ENCODE measurements at places on chromosomes 13 and 19. TPM values are rescaled to one million over a fixed set of nuclear protein-coding genes. Genes with fewer than 3 reads are reported as not detected.
A peak's percentile ranks its signal among the peaks of the same experiment; 100 is the strongest.

COX7A1 gene
- total RNA-seq, result 79.4 TPM

ZNF541 gene
- total RNA-seq, result 0.26 TPM

FFAR2 gene
- total RNA-seq, result 2.6 TPM

NUMBL gene
- 19.5 TPM for total RNA-seq

GPI gene
- 144 TPM for total RNA-seq

SIGLEC5 gene
- 0.90 TPM for total RNA-seq

SHANK1 gene
- 0.35 TPM for total RNA-seq

FXYD3 gene
- 145 TPM for total RNA-seq

PABPC3 gene
- 0.12 TPM for total RNA-seq

MUC16 gene
- 0.41 TPM for total RNA-seq

SPINT2 gene
- 231 TPM for total RNA-seq

CEACAM21 gene
- 16.3 TPM for total RNA-seq

DNA sequence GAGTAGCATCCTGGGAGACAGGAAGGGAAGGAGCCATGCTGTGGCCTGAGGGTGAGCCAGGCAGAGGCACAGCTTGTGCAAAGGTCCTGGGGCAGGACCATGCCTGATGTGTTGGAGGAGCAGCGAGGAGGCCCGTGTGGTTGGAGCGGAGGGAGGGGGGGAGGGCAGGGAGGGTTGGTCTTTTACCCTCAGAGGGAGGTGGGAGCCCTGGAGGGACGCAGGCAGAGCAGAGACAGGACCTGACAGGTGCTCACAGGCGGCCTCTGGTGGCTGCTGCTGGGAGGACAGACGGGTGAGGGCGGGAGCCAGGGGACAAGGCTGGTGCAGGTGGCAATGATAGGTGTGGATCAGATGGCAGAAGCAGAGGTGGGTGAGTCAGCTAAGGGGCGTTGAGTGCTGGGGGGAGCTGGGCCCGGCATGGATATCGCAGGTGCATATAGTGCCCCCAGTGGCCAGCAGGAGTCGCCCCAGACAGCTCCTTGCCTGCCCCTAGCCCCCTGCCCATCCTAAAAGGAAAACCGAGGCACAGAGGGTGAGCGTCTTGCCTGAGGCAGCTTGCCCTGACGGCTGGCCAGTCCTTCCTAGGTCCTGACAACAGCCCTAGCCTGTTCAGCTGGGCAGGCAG lies 9.8 kb upstream of the GNA15 start:
- H3K4me3 ChIP-seq, result no peak overlapping the region
- DNase-seq, result peak; percentile 79
- H3K4me1 ChIP-seq, result peaks cover 4% of the 10 kb centered on the region
- peaks cover 12% of the 10 kb centered on the region for H3K36me3 ChIP-seq
- no peak overlapping the region for H3K27ac ChIP-seq

DNA sequence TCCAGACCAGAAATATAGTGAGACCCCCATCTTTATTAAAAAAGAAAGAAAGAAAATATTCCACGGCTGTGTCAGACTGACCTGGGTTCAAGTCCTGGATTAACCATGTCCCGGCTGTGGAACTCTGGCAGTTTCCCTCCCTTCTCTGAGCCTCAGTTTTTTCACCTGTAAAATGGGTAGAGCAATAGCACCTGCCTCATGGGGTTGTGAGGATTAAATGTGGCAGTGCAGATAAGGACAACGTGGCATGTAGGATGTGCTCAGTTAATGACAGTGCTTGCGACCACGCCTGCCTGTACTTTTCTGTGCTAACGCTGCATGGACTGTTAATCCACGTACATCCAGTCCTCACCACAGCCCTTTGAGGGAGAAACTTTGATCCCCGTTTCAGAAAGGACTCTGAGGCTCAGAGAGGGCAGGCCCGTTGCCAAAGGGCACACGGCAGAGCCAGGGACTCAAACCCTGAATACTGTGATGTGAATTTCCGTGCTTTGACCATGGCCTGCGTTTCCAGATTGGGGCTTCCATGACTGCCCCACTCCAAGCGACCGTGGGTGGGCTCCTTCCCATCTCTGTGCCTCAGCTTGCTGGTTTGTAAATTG lies 16.1 kb downstream of the SBK2 start:
- H3K27me3 ChIP-seq, result no peaks in the 10 kb centered on the region
- H3K4me3 ChIP-seq, result no peak overlapping the region
- DNase-seq, result no peak
- H3K36me3 ChIP-seq, result no peaks in the 10 kb centered on the region
- H3K27ac ChIP-seq, result no peak overlapping the region
- H3K4me1 ChIP-seq, result no peaks in the 10 kb centered on the region

DNA sequence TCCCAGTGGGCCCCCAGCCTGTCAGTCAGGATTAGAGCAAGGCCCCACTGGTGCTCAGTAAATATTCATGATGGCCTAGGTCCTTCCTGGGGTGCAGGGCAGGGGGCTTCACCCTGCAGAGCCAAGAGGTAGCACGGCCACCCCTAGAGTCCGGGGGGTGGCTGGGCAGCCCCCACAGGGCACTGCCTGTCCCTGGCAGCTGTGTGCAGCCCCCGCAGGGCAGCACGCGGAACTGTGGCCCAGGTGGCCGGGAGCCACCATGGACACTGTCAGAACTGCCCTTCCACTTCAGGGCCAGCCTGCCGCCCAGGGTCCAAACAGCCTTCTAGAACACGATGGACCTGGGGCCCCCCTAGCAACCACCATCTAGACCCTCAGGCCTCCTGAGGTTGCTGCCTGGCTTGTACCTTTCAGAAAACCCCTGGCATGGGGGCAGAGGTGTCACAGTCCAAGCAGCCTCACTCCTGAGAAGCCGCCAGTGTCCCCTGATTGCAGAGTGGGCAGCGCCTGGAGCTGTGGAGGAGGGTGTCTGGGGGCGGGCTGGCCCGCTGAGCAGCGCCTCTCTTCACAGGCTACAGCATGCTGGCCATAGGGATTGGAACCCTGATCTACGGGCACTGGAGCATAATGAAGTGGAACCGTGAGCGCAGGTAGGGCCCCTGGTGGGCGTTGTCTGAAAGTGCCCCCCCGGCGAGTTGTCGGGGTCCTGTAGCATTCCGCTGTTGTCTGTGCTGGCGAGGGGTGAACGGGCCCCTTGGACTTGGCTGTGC lies 2.9 kb upstream of the YJEFN3 start:
- H3K4me3 ChIP-seq, result no peak overlapping the region
- no peaks in the 10 kb centered on the region for H3K4me1 ChIP-seq
- no peak overlapping the region for H3K27ac ChIP-seq
- no peaks in the 10 kb centered on the region for H3K27me3 ChIP-seq

DNA sequence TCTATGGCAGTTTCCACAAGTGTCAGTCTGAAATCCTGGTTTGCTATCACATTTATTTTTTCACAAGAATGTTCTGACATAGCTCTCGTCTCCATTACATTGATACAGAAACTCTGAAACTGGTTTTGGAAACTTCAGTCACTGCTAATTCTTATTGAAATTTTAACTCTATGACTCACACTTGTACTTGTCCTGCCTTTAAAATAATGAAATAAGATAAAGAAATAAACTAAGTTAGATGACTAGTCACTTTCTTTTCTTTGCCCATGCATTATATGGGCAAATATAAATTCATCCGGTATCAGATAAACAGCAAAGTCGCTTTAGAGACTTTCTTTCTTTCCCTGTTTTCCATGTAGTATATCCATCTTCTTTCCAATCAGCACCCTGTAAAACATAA lies 257.5 kb downstream of the PCDH9 start:
- no peaks in the 10 kb centered on the region for H3K27me3 ChIP-seq
- H3K36me3 ChIP-seq, result no peaks in the 10 kb centered on the region
- H3K4me3 ChIP-seq, result no peak overlapping the region

- no peaks in the 10 kb centered on the region for H3K4me1 ChIP-seq
- no peaks in the 10 kb centered on the region for H3K27me3 ChIP-seq
- DNase-seq, result no peak
- no peaks in the 10 kb centered on the region for H3K36me3 ChIP-seq
Observed at GRCh38 chr13:90746230-90746629, 601.3 kb upstream of the MIR17HG start.

DNA sequence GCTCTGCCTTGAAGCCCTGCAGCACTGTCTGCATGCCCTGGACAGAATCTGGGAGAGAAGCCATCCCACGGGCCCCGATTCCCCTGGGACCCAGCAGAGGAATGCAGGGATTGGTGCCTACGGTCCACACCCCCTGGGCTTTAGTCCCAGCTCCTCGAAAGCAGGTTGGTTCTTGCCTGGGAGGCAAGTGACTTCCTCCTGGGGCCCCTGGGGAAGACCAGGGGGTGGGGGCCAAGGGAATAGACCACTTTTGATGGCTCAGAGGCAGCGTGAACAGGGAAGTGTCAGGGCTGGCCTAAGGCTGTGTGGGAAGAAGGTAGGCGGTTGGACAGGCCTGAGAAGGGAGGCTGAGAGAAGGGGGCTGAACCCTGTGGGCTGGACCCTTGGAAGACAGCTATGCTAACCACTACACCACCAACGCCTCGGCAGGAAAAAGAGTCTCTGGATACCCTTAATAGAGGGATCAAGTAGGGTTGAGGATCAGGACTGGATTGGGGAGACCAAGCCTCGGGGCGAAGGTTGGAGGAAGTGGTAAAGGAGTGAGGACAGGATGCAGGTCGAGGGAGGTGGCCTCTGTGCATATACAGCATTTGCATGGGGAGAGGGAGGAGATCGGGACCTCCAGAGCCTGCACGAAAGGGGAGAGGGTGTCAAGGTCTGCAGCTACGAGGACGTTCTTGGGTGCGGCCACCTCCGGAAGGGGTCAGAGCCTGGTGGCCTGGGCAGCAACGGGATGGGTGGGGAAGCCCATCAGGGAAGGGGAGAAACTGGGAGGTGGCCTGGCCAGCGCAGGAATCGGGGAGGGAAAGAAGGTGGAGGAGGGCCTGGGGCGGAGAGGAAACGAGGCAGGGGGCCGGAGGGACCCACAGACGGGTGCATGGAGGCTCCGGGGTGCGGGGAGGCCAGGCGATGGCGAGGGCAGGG lies 709 bp downstream of the DPP9 start:
- H3K36me3 ChIP-seq, result peaks cover 39% of the 10 kb centered on the region
- H3K4me1 ChIP-seq, result peaks cover 26% of the 10 kb centered on the region
- no peak for DNase-seq
- H3K27me3 ChIP-seq, result no peaks in the 10 kb centered on the region
- peak overlapping the region; percentile 92 for H3K27ac ChIP-seq
- H3K4me3 ChIP-seq, result peak overlapping the region; percentile 97

DNA sequence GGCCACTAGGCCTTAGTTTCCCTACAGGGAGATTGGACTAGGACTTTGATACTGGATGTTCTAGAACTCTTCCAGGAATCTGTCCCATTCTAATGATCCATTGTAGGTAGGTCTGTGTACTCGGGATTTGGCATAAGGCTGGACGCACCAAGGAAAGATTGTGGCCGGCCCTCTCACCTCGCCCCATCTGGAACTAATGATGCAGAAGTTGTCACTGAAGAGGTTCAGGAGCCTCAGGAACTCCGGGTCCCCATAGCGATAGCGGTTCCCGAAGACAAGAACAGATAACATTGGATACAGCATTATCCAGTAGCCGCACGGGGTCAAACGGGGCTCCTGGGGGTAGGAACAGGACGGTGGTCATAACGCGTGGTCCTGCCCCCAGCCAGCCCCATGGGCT lies 11.2 kb downstream of the EGLN2 start:
- peaks cover 42% of the 10 kb centered on the region for H3K36me3 ChIP-seq
- peaks cover 59% of the 10 kb centered on the region for H3K4me1 ChIP-seq
- H3K27ac ChIP-seq, result peak overlapping the region; percentile 78
- no peaks in the 10 kb centered on the region for H3K27me3 ChIP-seq
- peak overlapping the region; percentile 50 for H3K4me3 ChIP-seq
- DNase-seq, result no peak

DNA sequence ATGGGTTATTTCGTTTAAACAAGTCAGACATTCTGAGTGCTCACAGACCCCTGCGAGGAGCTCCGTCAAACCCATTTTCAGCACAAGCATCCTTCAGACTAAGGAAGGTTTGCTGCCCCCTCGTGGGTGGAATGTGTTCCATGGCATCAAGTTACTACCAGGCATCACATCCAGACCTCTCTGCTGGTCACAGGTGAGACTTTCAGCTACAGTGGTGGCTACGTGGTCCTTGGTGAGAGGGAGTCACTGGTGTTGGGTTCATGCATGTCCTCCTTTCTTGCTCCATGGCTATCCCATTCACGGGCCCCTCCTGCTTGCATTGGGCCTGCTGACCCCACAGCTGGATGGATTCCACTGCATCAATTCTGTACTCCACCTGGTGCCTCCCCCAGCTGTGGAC lies 9.1 kb upstream of the LILRB5 start:
- H3K36me3 ChIP-seq, result no peaks in the 10 kb centered on the region
- peak; percentile 83 for DNase-seq
- no peak overlapping the region for H3K27ac ChIP-seq
- H3K4me1 ChIP-seq, result no peaks in the 10 kb centered on the region
- no peak overlapping the region for H3K4me3 ChIP-seq

GRCh38 chr13:53058065-53058679 lies 29.6 kb downstream of the OLFM4 start:
- H3K27me3 ChIP-seq, result no peaks in the 10 kb centered on the region
- no peaks in the 10 kb centered on the region for H3K36me3 ChIP-seq
- no peak for DNase-seq

GRCh38 chr13:110211735-110212134 lies 95.2 kb downstream of the COL4A1 start:
- H3K4me3 ChIP-seq, result no peak overlapping the region
- no peak overlapping the region for H3K27ac ChIP-seq
- H3K36me3 ChIP-seq, result peaks cover 47% of the 10 kb centered on the region
- no peaks in the 10 kb centered on the region for H3K27me3 ChIP-seq
- no peak for DNase-seq

DNA sequence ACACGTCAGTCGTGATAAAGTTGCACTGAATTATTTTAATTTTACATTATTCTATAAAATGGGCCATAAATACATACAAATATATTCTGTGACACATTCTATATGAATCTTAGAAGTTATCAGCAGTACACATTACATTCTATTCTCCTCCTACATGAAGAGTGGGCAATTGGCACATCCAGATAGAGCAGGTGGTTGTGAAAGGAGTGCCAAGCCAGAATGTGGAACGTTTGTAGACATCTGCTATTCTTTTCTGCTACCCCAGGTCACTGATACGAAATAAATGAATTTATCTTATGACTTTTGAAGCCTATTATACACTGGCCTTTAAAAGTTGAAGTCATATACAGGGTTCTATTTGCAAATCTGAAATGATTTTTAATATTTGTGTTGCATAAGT lies 373.2 kb downstream of the PCDH17 start:
- no peaks in the 10 kb centered on the region for H3K36me3 ChIP-seq
- DNase-seq, result no peak

- peak overlapping the region; percentile 99 for H3K4me3 ChIP-seq
- no peaks in the 10 kb centered on the region for H3K27me3 ChIP-seq
- peaks cover 17% of the 10 kb centered on the region for H3K36me3 ChIP-seq
- no peak for DNase-seq
Observed at GRCh38 chr19:8446061-8446709, 1.4 kb downstream of the HNRNPM start.

- H3K4me3 ChIP-seq, result peak overlapping the region; percentile 59
- DNase-seq, result peak; percentile 68
- no peaks in the 10 kb centered on the region for H3K36me3 ChIP-seq
Observed at GRCh38 chr19:50332244-50333038, 3.3 kb upstream of the KCNC3 start.

DNA sequence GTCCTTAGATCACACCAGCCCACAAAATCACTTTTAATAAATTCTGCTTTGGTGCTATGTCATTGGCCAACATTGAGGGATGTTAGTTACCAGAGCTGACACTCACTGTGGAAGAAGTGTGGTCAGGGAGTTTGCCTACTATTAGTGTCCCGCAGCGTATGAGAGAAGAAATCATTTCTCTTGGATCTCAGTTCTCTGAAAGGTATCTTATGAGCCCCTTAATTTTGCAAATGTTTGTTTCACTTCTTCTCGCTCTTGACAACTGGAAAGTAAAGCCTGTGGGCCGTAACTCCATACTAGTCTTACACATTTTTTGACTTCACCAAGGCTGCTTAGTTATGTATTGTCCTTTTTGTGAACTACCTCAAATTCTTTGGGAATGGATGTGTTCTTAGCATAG lies 80.9 kb downstream of the FLT1 start:
- no peak overlapping the region for H3K27ac ChIP-seq
- H3K36me3 ChIP-seq, result no peaks in the 10 kb centered on the region
- DNase-seq, result no peak
- peaks cover 4% of the 10 kb centered on the region for H3K4me1 ChIP-seq
- no peaks in the 10 kb centered on the region for H3K27me3 ChIP-seq
